Sciatic nerve (tissue), 2 donors: ENCODE measurements at places on chromosomes 6 and 20. TPM values are rescaled to one million over a fixed set of nuclear protein-coding genes. Genes with fewer than 3 reads are reported as not detected.

DNA sequence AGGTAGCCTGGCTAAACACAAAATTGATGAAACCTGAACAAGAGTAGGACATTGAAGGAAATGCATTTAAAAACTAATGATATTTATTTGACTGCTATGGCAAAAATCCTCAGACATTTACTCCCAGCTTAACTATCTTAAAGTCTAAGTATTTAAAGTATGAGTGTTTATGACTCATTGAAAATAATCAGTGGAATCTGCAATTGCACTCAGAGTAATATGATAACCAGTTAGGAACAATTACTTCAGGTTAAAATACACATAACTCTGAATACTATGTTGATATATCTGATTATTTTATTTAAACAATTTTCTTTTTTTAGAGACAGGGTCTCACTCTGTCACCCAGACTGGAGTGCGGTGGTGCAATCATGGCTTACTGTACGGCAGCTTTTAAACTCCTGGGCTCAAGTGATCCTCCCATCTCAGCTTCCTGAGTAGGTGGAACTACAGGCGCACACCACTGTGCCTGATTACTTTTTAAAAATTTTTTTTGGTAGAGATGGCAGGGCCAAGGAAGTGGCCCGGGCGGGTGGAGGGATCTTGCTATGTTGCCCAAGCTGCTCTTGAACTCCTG lies 43.9 kb downstream of the FILIP1 start:
- no peak for DNase-seq

ANGPT4 gene
- total RNA-seq = 0.27 TPM

GRCh38 chr6:107442938-107443607 lies 16.3 kb downstream of the PDSS2 start:
- DNase-seq = no peak

TFAP2A gene
- 1.6 TPM for total RNA-seq

- DNase-seq = no peak
These were observed 55.2 kb upstream of the TBC1D7 start for GRCh38 chr6:13383328-13384163.

BEND3 gene
- 2.4 TPM for total RNA-seq

DNA sequence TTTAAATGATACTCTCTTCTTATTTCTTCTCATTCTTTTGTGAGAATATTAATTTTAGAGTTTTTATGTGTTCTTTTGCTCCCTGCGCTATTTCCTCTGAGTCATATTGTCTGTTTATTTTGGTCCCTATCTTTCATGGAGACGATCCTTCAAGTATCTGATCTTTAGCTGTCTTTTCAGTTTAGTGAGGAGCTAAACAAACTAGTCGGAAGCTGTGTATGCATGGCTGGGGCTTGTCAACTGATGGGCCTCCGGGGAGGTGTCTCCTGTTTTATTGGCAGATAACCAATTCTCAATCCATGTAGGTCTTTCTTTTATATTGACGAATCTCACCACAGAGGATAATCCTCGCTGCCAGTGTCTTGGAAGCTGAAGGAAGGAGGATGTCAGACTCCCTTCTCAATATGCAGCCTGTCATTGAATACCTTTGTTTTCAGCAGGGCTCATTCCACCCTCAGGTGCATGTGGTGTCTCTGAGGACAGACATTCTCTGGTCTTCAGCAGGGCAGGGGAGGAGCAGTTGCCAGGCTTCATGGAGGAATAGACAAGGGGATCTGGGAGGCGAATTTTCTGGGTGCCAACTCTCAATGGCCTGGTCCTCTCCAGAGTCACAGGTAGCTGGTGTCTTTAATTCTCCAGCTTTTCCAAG lies 64.9 kb downstream of the RNF182 start:
- DNase-seq = no peak
